Stimulated activated CD4-positive, alpha-beta T cell treated with anti-CD3 and anti-CD28 coated beads, Interleukin-1b, Interleukin-23, amount 100 ng/mL, for 48 hours (primary cell): ENCODE measurements at places on chromosomes 3 and 15.

- DNase-seq = no peak
Observed at GRCh38 chr15:81612631-81613030, 238.6 kb upstream of the TMC3 start.

GRCh38 chr3:46460051-46460450, 4.7 kb downstream of the LTF start:
- no peak for DNase-seq

DNA sequence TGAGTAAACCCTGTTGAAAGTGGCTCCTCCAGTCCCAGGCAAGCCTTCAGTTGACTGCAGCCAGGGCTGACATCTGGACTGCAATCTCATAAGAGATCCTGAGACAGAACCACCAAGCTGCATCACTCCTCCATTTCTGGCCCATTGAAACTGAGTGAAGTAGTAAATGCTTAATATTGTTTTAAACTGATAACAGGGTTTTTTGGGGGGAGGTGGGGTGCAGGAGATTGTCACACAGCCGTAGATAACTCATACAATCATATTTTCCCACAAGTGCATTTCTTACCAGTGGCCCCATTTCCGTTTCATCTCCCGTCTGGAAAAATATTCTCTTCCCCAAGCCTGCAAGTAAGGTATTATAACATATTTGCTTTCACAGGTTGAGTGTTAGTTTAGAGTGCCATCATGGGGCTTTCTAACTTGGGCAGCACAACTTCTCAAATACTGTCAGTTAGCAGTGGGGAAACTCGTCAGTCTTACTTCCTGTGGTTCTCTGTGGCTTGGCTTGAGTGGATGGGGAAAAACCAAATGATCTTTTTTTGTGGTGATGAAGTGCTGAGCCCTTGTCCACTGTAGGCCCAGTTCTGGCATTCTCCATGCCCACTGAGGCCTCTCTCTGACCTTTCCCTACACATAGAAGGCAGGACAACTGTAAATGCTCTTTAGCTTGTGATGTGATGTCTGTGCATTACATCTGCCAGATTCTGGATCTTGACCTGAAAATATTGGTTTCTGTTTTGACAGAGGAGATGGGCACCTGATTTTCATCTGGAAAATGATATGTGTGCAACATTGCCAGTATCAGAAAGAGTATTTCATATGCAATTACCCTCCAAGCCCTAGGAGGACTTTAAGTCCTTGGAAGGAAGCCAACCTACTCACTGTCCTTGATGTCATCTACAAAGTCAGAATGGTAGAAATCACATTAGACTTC, 90.1 kb upstream of the BHLHE40 start:
- DNase-seq = no peak

DNA sequence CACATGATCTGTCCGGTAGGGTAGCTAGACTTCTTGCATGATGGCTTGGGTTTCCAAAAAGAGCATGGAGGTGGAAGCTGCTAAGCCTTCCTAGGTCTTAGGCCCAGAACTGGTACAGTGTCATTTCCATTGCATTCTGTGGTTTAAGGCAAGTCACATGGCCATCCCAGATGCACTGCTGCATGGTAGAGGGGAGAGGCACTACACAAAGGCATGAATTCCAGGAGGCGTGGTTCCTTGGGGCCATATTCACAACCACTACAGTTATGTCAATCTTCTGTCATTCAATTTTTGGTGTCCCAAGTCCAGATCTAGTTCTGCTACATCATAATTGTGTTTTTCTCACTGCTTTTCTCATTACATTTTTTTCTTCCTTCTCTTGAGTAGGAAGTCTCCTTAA, 122.2 kb upstream of the CHRM5 start:
- no peak for DNase-seq

DNA sequence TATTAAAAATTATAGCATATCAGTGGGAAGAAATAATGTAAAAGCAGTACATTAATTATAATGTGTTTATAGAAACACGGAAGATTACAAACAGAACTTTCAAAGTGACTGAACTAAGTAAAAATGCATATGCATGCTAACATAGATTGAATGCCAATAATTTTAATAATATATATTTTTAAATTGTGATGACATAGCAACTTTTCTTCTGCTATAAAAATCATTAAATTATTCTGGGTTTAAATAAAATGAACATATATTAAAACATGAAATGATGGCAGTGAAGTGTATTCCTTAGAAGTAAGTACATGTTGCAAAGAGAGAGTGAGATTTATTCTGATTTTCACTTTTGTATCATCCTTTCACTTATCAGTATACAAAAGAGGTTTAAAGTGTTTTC, 128.9 kb downstream of the CHL1 start:
- no peak for DNase-seq

DNA sequence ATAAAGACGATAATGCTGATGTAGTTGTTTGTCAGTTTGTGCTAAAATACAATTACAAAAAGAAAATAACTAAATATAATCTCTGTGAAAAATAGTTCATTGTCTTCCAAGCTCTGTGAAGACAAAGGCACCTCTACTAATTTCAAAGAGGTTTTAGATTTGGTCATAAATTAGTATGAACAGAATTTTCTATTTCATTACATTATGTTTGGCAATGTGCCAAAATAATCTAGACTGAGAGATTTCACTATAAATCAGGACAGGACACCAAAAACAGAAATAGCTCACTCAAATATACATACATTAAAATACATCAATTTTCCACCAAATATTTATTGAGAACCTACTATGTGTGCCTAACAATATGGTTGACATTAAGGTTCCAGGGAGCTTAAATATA, 264.9 kb upstream of the CCDC54 start:
- DNase-seq = no peak

DNA sequence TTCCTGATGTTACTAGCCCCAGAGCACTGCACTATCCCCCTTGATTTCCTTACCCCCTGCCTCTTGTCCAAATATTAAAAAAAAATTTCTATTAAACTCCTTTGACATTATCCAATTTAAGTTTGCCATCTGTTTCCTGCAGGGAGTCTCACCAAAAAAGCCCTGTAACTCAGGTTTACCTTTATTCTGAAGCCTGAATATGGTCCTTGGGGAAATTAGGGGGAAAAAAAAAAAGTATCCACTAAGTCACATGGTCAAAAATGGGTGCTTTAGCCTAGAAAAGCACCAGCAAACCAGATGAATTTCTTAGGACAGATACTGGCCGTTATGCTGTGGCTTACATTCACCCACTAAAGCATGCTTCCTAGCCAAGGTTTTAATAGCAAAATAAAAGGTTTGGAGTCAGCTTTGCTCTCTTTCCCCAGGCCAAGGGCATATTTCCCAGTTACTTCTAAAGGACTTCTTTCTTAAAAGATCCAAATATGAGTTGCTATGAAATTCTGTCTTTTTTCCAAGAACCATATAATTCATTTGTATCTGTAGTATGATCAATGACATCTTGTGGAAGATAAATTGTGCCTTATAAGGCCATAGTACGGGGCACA, 394.9 kb downstream of the LSAMP start:
- no peak for DNase-seq

- DNase-seq = peak; percentile 5
Observed at GRCh38 chr3:53938645-53939044, 47.0 kb upstream of the SELENOK start.

DNA sequence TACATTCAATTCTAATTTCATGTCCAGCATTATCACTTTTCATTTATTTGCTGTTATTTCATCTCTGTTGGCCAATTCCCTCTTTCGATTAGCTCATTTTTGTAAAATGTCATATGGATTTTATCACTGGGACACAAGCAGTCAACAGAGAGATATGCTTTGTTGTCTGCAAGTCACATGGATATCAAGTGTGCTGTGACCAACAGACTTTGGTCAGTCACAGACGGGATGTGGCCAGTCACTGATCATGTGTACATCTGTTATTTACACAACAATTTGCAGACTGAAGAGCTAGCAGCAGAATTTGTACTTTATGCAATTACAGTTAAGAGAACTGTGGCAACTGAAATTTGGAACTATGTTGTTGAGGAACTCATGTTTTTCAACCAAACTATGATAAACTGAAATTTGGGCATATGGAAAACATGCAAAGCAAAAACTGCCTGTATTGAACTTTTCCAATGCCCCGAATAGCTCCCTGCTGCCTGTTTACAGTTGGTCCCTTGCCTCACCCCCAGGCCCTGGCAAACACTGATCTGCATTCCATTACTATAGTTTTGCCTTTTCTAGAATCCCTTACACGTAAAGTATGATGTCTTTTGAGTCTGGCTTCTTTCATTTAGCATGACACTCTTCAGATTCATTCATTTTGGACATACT, 104.4 kb downstream of the RPL22L1 start:
- DNase-seq = no peak

- no peak for DNase-seq
Observed at GRCh38 chr15:74050127-74050526, 32.2 kb downstream of the GOLGA6A start.

DNA sequence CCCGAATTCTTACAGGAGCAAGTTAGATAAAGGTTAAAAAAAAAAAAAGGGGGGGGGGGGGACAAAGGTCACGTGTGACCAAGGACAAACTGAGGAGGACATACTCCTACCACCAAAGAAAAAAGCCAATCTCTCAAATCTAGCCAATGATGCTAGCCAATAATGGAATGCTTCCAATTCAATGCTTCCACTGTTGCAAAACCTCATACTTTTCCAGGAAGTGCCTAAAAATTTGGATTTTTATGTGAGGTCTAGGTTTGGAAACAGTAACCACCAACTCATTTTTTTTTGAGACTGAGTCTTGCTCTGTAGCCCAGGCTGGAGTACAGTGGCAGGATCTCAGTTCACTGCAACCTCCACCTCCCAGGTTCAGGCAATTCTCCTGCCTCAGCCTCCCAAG, 11.4 kb downstream of the MSL2 start:
- DNase-seq = no peak

DNA sequence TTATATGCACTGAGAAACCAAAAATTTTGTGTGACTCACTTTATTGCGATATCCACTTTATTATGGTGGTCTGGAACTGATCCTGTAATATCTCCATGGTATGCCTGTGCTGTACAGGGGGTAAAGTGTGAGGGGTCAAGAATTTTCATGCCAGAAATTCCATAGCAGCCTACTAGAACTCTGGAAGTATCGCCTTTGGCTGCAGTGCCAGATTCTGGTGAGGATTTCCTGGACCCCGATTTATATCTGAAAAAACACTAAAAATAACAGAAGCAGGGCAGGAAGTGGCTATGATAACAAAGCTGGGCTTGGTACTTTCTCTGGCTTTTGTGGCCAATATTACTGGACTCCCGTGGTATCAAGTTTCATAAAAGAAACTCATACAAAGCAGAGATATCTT, 36.4 kb downstream of the CCDC80 start:
- DNase-seq = no peak

- no peak for DNase-seq
Observed at GRCh38 chr3:48463703-48464102, 17.2 kb downstream of the ATRIP start.

DNA sequence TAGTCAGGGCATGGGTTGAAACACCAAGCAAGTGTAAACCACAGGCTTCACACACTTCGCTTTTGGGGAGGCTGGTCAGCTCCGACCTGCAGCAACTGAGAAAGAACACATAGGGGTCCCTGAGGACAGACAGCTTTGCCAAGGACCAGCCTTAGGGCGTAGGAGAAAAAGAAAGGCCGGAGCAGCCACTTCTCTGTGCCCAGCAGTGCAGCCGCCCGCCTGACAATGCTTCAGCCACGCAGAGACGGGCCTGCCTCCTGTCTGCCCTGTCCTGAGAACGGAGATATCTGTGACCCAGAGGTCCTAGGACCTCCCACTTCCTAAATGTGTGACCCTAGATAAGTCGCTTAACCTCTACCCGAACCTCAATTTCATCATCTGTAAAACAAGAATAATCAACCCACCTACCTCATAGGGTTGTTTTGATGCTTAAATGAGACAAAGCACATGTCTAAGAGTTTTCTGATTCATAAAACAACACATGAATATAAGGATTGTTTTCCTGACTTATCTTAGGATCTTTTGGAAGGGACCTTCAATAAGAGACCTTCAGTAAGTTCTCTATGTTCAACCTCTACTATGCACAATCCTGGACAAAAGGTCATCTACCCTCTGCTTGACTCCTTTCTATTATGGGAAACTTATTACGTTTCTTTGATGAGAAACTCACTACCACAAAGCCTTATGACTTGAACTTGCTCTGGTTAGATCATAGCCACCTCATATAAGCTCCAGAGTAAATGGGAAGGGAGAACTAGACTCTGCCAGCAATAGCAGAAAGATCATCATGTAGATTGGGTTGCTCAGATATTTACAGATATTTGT, 32.9 kb upstream of the RFTN1 start:
- no peak for DNase-seq
